ENCODE measurements at places on chromosomes 11 and 22.

- no peak for DNase-seq
Measured at GRCh38 chr11:129703846-129704245, 111.8 kb upstream of the TMEM45B start.

DNA sequence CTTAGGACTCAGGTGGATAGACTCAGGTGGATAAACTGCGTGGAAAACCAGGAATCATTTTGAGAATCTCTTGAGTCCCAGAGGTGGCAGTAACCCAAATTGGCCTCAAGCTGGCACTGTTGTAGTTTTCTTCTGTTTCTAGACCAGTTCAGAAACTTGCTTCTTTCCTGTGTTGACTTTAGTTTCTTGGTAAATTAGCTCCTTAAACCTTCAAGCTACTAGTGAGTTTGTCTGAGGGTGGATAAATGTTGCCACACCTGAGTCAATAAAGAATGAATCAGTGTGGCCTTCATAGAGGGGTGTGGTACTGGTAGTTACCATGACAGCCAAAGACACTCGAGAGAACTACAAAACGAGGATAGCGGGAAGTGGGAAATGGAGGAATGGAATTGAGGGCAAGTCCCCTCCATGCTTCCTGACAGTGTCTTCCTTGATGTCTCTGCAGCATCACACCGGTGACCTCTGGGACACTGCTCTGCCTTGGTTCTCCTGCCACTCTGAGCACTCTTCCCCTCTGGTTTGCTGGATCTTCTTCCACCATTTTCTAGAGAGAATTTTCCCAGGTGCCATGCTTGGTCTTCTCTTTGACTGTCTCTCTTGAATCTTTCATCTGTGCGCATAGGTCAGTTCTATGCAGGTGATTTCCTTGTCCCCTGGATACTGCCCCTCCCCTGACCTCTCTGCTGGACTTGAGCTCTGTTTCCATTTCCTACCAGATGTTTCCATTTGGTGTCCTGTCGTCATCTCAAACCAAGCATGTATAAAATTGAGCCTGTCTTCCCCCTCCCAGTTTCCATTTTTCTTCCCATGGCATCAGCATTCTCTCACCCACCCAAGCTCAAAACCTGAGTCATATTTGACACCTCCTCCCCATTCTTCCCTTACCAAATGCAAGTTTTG is 7.2 kb downstream of the POLD4 start:
- DNase-seq: no peak

- DNase-seq: no peak
Measured at GRCh38 chr11:64905516-64906313, 11.3 kb downstream of the ATG2A start.

DNA sequence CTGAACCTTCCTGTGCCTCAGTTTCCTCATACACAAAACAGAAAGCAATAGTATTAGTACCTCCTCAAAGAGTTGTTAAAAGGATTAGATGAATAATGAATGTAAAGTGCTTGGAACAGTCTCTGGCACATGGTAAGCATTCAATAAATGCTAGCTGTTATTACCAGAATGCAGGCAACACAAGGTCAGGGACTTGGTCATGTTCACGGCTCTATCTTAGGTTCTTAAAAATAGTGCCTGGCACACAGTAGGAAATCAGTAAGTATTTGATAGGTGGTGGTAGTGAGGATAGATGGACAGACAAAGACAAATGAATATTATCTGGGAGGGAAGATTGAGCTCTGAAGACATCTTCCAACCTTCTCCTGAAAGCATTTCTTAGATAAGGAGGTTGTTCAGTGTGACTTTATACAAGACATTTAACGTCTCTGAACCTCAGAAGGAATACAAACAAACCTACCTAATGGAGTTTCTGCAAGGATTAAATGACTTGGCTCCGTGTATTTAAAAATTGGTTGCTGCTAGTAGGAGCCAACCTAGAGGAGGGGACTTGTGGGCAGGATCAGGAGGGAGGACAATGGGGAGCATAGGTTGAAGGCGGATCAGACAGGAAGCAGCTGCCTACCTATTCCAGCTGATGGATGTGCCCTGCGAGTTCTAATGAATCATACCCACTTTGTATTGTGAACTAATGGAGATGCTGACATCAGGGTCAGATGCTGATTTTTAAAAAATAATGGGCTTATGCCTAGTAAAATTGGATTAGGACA is 94.1 kb downstream of the DBX1 start:
- no peak for DNase-seq

DNA sequence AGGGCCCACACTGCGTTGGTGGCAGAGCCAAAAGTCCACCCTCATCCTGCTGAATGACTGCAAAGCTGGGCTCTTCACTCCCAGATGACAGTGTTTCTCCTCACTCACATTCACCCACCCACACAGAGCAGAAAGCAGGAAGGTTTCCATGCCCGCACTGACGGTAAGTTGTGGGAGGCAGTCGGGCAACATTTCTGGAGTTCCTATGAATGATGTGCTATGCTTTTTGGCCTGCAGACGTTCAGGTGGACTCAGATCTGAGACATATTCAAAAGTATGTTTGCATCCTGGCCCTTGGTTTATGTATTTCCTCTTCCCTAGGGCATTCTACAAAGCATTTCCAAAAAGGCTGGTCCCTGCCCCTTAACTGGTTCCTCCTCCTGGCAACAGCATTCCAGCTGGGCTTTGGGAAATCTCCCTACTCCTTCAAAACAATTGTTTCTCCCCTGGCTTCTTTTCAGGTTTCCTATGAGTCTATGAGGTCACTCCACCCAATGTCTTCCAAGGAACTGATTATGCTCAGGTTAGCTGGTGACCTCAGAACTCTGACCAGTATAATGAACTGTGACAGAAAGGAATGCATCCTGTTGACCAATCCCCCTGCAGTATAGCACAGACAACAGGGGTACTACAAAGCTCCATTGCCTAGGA is 36.4 kb downstream of the PACSIN2 start:
- DNase-seq: no peak

DNA sequence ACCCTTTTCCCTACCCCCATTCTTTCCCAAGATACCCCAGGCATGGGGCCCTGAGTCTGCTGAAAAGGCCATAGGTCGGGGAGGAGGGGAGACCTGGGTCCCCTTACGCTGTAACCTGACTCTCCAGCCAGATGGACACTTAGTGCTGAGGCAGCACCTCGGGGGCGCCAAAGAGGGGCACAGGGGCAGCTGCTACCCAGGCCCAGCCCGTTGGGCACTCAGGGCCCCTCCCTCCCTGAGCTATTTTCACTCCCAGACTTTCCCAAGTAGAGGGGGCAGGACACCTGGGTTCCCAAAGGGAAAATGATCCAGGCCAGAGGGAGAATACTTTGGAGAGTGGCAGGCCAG is 933 bp downstream of the ACTN3 start:
- no peak for DNase-seq

DNA sequence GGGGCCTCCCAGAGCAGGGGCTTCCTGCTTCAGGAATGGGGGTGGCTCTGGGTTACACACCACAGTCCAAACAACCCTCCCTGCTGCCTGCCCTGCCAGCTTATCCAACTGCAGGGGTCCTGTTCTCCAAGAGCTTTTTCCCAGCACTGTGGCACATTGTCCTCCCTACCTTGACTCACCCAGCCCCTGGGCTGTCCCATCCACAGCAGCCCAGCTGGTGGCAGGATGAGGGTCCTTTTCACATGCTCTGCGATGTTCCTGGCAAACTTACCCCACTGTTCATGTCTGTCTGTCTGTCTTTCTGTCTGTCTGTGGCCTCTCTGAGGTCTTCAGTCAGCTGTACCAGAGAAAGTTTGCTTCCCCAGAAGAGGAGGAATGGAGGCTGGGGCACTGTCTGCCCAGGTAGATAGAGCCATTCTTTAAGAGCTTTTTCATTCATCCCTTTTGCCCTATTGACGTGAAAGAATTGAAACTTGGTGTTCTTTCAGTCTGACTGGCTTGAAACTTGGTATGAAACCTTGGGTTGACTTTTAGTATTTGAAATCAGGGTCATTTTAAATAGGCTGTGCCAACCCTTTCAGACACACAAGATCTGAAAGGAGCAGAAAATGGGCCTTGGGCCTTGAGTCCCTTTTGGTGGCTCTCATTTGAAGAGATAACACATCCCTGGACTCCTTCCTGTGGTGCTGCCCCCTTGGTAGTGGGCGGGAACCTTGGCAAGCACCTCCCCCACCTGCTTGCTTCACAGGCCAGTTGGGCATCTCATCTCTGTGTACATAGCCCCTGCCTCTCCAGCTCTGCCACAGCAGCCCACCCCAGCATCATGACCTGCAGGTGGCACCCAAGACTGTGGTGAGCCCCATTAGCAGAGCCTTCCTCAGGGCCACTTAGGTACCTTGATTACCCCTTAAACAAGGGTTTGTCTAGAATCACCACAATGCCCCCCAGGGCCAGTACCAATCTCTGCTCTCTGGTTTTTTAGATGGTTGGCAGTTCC is 74.6 kb upstream of the SUSD2 start:
- no peak for DNase-seq

GRCh38 chr11:91299980-91300379 is 924.6 kb upstream of the FAT3 start:
- DNase-seq: no peak

- no peak for DNase-seq
Measured at GRCh38 chr11:117831661-117832415, 7.3 kb upstream of the FXYD2 start.

DNA sequence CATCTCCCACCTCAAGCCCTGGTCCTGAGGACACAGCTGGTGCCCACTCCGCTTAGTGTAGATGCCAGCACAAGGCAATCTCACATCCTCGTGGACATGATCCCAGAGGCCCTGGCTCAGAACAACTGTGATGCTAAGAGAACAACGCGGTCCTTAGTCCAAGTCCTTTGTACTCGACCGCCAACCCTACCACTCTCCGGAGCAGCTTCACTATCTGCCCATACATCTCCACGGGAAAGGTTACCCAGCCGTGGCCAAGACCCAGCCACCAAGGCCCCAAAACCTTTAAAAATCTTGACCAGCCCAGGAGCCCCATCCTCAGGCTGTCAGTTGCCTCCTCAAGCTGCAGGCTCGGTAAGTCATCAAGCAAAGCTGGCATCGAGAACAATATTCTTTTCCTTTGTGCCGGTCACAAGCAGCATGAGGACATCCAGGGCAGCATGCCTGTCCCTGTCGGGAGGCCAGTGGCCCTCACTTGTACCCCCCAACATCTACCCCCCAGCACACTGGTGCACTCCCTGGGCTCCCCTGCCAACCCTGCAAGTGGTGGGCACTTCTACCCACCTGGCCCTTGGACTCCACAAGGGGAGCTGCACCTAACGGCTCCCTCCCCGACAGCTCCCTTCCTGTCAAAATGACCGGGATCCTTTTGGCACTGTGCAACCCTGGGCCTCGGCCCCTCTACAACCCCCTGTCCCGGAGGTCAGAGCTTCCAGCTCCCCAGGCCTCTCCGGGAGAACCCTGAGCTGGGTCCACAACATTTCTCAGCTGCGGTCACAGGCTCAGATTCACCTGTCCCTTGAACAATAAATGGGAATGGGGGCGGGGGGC is 2.5 kb downstream of the OSBPL5 start:
- no peak for DNase-seq

- DNase-seq: no peak
Measured at GRCh38 chr11:61587951-61588727, 7.3 kb upstream of the SYT7 start.

GRCh38 chr11:34274712-34275398 is 83.0 kb downstream of the ABTB2 start:
- DNase-seq: peak; percentile 61

DNA sequence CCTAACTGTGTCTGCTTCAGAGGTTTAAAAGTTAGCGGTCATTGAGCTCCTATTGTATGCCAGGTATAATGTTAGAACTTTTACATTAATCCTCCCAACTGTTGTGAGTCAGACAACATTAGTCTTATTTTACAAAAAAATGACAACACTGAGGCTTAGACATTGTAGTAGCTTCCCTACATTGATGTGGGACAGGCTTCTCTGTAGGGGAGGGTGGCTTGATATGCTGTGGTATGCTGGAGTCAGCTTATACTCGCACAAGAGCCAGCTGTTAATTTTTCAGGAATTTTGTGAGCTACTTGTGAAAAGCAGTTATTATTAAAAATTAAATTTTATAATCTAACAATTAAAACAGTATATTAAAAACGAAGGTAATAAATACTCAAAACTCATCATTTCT is 64.8 kb upstream of the NAV2 start:
- DNase-seq: no peak

- DNase-seq: no peak
Measured at GRCh38 chr11:66880496-66881450, 23.9 kb downstream of the LRFN4 start.

DNA sequence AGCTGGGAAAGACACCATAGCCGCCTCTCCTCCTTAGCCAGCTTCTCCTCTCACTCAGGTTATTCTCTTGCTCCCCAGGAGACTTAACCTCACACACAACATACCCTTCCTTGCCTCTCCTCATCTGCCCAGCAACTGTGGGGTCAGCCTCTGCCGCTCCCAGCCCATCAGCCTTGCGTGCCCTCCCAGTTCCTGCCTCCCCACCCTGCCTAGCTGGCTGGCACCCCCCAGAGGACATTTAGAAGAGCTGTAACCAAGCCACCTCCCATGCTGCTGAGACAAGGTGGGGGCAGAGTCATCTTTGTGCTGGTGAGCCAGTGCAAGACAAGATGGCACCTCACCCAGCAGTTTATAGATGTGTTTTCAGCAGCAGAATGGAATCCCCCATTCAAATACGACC is 38.2 kb downstream of the TOM1 start:
- DNase-seq: no peak

GRCh38 chr11:104594228-104594958 is 303.9 kb downstream of the CASP12 start:
- DNase-seq: no peak

DNA sequence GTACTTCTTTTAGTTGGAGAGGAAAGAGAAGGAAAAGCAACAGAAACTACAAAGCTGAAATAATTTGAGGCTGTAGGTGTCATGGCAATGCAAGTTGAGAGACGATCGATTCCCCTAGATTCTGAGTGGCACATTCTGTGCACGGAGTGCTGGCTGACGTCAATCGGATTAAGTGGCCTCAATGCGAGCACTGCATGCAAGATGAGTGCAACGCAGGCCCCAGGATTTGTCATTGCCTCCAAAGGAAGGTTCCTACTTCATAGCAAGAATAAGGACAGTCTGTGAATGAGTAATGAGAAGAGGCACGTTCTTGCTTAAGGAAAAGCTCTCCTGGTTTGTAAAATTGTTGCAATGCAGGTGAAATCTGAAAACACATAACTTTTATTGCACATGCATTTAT is 892.4 kb downstream of the KCNA4 start:
- DNase-seq: no peak

- no peak for DNase-seq
Measured at GRCh38 chr22:50537765-50538164, 7.9 kb upstream of the KLHDC7B start.

GRCh38 chr11:39209981-39210380 is 2249.5 kb downstream of the LRRC4C start:
- no peak for DNase-seq
